ENCODE measurements at places on chromosomes 4 and X.
A peak's percentile ranks its signal among the peaks of the same experiment; 100 is the strongest.

DNA sequence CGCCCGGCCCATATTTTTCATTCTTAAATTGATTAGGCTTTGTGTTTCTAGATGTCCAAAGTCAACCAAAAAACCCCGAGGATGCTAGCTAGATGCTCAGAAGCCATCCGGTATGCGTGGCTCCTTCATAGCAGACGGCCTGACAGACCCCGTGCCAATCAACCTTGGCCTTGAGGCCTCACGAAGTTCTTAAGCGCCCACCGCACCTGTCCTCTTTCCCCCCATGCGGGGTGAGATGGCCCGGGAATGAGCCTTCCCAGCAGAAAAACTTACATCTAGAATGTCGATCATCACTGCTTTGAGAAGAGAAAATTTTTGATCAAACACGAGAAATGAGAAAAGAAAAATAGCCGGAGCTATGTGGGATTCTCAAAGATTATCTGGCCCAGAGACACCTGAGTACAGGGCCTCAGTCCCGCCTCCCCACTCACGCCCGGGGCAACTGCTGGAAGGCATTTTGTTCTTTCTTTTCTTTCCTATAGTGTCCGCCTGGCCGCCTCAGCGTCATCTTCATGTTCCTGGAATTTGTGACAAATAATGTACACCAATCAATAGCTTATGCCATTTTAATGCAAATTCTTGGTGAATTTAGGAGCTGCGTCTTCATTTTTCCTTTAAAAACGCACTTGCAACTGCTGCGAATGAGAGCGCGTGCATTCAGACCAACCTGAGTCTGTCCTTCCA, 1.6 kb upstream of the NAT8L start:
- no peak for DNase-seq

- no peak for DNase-seq
Observed at GRCh38 chr4:2728221-2728620, 27.9 kb downstream of the TNIP2 start.

GRCh38 chr4:181618038-181618618, 625.1 kb upstream of the TENM3 start:
- DNase-seq: no peak

- no peak for DNase-seq
Observed at GRCh38 chr4:48153791-48154550, 19.9 kb upstream of the TXK start.

DNA sequence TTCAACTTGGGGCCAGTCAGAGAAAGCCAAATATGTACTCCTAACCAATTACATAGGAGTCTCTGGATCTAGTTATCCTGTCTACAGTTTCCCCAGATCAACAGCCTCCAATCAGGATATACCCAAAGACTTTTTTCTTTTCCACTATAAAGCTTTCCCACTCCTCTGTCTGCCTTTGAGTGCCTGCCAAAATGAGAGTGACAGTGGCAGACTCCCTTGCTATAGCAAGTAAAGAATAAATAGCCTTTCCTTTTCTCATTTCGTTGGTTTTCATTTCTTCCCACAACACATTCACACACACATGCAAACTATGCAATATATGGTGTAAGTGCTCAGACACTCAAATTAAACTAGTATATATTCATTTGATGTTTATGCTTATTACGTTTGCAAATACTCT, 302.4 kb upstream of the TACR3 start:
- no peak for DNase-seq

- no peak for DNase-seq
Observed at GRCh38 chr4:7169134-7169533, 23.2 kb upstream of the SORCS2 start.

DNA sequence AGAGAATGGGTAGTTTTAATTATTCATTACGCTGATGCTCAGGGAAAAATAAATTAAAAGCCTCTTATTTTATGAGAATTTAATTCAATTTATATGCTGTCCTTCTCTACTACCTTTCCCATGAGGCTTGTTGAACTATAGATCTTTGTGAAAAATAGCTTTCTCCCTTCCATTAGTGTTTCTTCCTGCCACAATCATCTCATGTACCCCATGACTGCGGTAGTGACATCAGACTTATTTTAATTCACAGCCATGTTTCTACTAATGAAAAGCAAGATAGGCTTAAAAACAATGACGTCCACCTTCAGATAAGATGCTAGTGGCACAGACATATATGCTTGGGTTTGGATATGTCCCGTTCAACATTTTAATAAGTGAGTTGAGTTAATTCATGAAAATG, 87.4 kb upstream of the TMEM47 start:
- DNase-seq: no peak

GRCh38 chrX:13198056-13198761, 121.6 kb downstream of the ATXN3L start:
- DNase-seq: no peak

DNA sequence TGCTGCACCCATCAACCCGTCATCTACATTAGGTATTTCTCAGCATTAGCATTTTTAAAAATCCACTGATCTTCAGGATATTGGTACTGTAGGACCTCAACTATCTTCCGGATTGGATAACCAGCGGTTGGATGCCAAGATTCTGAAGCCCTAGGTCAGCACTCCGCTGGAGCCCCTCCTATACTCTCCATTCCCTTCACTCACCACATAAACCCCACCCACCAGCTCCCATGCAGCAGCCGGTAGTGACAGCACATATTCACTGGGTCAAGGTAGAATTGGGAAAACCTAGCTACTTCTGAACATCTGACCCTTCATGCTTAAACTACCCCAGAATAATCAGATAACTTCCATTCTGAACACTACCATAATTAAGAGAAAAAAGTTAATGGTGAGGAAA, 134.9 kb downstream of the CORIN start:
- no peak for DNase-seq

DNA sequence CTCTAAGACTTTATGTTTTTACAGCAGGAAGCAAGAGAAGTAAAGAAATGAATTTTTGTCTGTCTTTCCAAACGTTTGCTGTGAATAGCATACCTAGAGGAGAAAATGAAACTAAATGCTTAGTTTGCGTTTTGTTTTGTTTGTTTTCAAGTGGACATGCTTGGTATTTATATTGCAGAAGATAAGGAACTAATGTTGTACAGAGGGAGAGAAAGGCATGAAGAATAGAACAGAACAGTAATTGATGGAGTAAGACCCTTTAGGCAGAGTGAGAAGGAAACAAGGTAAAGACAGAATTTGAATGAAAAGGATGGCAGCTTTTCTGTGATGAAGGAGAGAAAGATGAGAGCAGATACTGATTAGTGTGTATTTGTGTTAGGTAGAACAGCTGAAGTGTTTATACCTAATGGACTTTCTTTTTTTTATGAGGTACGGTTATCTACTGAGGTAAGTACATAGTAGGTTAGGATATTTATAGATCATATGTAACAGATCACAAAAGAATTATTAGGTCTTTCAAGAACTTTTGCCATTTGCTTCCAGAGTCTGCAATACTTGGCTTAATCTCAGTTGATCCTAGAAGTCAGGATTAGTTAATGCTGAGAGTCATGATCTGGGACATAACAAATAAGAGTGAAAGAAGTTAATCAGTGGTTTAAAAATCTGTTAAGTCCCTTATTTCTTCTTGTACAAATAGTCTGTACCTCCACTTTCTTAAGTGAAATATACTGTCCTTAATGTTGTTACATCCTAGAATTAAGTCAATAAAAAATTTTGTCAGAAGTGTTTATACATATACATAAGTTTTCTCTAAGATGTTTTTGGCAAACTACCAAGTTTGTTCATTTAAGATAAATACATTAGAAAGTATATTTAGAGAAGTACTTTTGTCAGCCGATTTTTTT, 36.8 kb downstream of the FABP2 start:
- no peak for DNase-seq

DNA sequence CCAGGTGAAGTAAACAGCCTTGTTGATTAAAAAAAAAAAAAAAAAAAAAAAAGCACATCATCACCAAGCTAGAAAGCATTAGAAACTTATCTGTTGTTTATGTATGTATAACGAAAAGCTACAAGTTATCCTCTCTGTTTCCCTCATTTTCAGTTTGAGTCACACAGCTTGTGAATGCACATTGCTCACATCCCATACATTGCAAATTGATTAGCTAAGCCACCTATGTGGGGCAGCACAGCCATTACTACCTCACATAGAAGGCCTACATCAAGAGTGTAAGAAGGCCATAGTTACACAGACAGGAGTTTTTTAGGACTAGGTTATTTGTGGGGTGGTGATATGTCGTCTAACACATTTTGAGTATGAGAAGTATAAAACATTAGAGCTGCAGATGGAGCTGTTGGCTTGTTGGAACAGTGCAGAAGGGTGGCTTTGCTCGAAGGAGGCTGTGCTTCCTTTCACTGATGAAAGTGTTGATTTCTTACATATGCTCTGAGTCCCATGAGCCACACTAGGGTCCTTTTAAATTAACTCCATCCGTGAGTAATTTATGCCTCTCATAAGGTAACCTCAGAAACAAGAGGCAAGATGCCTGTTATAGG, 431.6 kb downstream of the GABRG1 start:
- DNase-seq: no peak

DNA sequence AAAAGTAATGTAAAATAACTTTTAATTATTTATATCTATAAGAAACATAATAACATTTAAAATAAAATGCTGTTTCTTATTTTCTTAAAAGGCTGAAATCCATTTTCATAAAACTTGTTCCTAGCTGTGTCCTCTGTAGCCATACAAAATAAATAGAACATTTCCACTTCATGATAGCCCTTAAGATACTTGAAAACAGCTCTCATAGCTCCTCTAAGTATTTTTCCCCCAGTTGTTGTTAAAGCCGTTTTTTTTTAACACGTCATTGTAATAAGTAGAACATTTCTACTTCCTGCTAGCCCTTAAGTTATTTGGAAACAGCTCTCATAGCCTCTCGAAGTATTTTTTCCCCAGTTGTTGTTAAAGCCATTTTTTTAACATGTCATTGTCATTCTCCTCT, 97.3 kb upstream of the SOX3 start:
- no peak for DNase-seq

- no peak for DNase-seq
Observed at GRCh38 chrX:28835991-28836390, 248.7 kb downstream of the IL1RAPL1 start.

- no peak for DNase-seq
Observed at GRCh38 chrX:150164971-150165600, 198.0 kb upstream of the MAMLD1 start.

DNA sequence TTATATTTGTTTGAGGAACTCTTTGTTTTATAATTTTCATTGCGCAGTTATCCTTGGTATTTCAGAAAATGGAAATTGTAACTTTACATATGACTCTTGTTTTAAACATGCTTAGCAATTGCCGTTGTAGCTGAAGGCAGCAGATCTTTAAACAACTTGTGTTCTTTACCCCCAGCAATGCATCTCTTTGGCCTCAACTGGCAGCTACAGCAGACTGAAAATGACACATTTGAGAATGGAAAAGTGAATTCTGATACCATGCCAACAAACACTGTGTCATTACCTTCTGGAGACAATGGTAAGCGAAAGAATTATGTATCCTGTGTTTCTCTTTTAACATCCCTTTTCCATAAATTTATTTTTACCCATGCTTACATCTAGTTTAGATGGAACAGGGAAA, 263.6 kb downstream of the DCTD start:
- DNase-seq: no peak

GRCh38 chrX:151710457-151710856, 5.4 kb upstream of the FATE1 start:
- DNase-seq: no peak

- DNase-seq: no peak
Observed at GRCh38 chr4:10050261-10050661, 29.0 kb upstream of the SLC2A9 start.

DNA sequence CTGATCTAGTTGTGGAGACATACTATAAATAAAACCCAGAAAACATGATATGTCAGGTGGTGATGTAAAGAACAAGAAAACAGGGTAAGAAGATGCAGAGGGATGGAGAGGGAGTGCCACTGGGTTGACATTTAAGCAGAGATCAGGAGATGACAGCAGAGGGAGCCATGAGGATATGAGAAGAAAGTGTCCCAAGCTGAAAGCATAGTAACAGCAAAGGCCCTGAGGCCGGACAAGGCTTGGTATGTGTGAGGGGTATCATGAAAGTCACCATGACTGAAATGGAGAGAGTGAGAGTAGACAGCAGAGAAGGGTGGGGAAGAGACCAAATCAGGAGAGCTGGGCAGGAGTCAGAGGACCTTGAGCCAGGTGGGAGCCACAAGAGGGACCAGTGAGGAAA, 3.4 kb downstream of the GPKOW start:
- DNase-seq: no peak

- DNase-seq: no peak
Observed at GRCh38 chr4:14299166-14299565, 671.6 kb upstream of the BOD1L1 start.

DNA sequence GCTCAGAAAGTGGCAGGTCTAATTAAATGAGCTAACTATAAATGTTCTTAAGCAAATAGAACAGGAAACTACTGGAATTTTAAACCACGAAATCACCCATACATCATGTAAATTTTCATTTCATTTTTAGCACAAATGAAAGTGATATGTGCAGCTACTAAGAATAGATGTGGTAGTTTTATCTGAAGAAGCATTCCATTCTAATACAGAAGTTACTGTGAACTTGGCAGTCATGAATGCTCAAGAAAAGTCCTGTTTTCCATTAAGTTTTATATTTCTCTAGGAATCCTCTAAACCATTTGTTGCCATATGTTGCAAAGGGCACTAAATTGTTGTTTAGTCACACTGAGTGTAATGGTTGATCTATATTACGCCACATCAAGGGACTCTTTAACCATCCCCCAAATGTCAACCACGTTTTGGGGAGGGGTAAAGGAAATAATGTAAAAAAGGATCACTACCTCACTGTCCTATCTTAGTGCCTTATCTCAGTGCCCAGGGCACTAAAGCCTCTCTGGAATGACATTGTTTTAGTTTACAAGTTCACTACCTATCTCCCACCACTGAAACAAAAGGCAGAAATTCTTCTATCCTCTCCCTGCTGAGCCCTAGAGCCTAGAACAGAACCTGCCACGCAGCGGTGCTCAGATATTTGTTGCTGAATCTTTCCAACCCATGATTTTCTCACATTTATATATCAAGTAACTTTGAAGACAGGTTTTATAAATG, 118.0 kb downstream of the SHISA3 start:
- DNase-seq: no peak

- DNase-seq: no peak
Observed at GRCh38 chr4:151052785-151053184, 37.7 kb upstream of the LRBA start.

- DNase-seq: no peak
Observed at GRCh38 chr4:26369581-26369980, 48.8 kb downstream of the RBPJ start.

- DNase-seq: no peak
Observed at GRCh38 chrX:109629310-109629709, 4.3 kb upstream of the KCNE5 start.

- peak; percentile 52 for DNase-seq
Observed at GRCh38 chrX:130082244-130083106, 27.8 kb downstream of the ELF4 start.

- DNase-seq: no peak
Observed at GRCh38 chr4:87811977-87812376, 12.6 kb downstream of the IBSP start.

GRCh38 chrX:1327651-1328304, 8.8 kb upstream of the IL3RA start:
- DNase-seq: no peak

DNA sequence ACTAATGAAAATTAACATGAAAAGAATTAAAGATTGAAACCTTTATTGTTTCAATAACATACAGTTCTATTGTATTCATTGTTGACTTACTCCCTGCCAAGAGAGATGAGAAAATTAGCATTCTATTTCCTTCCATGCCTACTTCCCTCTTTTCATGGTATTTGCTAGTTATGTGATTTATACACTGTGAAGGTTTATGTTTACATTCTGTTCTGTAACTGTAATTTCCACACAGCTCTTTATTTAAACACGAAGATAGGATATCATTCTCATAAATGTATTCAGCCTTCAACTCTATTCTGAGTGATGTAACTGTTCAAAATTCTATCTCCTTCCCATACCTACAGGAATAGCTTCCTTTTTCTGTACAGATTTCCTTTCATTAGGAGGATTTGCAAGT, 6.6 kb downstream of the CCDC110 start:
- DNase-seq: no peak

Measured in T-cell (primary cell).